ENCODE measurements at places on chromosomes 6 and 20.

GRCh38 chr6:116667623-116668022, 943 bp downstream of the ZUP1 start:
- DNase-seq: no peak

GRCh38 chr6:40506954-40507353, 80.2 kb downstream of the LRFN2 start:
- DNase-seq: no peak

GRCh38 chr20:5862703-5863039, 87.7 kb downstream of the TRMT6 start:
- DNase-seq: no peak

DNA sequence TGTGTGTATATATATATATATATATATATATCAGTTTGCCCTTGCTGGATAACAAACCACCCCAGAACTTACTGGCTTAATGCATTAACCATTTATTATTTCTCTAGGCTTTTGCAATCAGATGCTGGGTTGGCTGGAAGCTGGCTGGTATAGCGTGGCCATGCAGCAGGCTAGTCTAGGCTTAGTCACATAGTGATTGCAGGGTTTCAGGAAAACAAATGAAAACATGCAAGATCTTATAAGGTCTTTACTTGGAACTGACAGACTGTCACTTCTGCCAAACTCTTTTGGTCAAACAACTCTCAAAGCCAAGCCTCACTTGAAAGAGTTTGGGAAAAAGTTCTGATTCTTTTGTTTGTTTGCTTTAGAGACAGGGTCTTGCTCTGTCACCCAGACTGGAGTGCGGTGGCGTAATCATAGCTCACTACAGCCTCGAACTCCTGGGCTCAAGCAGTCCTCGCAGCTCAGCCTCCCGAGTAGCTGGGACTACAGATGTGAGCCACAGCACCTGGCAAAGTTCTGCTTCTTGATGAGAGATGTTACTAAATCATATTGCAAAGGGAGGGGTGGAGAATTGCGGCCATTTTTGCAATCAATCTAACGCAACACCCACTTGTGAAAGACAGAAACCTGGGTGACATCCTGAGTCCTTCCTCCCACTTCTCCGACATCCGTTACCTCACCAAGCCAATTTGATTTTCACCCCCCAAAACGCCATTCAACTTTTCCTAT, 74.6 kb upstream of the RNF24 start:
- DNase-seq: no peak

- DNase-seq: no peak
Measured at GRCh38 chr20:34549291-34549928, 9.1 kb upstream of the MAP1LC3A start.

DNA sequence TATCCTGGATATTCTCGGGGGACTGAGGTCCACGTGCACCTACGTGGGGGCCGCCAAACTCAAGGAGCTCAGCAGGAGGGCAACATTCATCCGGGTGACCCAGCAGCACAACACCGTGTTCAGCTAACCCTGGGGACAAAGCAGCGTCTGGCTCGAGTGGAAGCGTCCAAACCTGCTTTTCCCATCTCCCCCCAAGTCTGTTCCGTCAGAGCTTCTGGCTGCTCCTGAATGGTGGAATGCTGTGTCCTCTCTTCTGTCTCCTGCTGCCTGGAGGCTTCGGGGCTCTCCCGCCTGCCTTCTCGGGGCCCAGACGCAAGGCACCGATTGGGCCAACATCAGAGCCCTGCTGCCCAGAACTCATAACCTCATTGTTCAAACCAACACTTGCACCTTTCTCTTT, 56.7 kb downstream of the GMPR start:
- DNase-seq: no peak

- DNase-seq: no peak
Measured at GRCh38 chr6:10170816-10171215, 244.1 kb downstream of the TFAP2A start.

DNA sequence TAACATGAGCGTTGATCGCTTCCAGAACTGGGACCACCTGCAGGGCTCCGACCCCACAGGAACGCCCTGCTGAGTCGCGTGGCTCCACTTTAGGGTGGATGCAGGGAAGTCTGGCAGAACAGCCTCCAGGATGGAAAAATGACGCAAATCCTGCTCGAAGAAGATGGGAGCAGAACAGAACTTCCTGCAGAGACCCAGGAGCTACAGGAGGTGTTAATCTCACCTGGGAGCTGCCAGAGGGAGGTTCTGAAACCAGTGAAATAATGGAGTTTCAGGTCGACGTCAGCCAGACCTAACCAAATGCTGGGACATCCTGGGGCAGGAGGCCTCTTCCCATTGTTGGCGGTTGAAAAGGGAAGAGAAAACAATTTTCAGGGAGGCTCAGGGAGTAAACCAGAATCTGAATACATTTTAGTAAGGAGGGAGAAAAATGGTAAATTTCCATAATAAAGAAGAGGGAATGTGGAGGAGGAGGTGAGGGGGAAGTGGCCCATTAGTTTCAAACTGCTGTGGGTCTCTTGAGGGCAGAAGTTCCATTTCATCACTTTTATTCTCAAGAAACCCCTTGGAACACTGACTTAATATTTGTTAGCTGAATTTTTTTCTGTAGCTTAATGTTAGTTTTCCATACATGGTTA, 558.4 kb upstream of the CDH4 start:
- DNase-seq: no peak

- DNase-seq: no peak
Measured at GRCh38 chr20:62155428-62156253, 12.1 kb downstream of the SS18L1 start.

GRCh38 chr6:163780994-163781393, 366.5 kb downstream of the QKI start:
- no peak for DNase-seq

DNA sequence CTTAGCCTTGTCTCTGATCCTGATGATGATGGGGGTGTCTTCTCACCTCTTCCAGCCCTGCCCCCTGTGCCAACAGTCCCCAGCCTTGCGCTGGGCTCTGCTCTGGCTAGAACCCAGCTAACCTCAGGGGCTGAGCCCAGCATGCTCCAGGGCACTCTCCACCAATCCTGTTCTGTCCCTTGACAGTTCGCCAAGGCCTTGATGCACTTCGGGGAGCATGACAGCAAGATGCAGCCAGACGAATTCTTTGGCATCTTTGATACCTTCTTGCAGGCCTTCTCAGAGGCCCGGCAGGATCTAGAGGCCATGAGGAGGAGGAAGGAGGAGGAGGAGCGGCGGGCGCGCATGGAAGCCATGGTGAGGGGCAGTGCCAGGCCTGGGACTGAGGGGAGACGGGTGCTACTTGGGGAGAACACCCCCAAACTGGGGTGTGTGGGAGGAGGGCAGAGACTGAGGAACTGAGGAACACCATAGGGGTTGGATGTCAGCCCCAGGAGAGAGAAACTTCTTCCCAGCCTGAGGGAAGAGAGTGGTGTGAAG, 33.1 kb downstream of the MOCS1 start:
- DNase-seq: no peak

GRCh38 chr6:41584668-41585205, 38.6 kb downstream of the FOXP4 start:
- no peak for DNase-seq

DNA sequence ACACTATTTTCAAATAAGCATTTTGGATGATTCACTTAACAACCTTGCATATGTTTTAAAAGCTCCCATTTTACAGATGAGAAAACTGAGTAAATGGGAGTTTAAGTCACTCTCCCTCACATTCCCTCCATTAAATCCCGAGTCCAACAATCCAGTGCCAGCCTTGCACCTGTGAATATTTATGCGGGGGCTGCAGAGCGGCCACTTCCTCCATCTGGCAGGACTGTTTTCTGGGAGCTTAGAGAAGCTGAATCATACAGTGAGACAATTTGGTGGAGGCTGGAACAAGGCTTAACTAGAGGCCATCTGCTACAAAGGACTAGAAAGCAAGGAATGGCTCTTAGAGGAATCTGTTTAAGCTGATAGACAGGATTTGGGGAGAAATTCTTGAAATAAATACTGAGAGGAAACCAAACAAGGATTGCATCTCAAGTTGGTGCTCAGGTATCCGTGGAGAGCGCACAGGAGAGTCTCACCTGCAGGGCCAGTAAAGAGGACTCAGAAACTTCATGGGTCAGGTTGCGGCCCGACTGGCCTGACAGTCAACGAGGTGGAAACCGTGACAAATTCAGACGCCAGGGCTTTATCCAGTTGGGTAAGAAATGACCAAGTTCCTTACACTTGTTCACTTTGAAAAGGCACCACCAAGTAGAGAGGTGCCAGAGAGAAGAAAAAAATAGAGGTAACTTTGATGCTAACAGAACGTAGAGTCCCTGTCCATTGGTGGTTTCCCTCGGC, 478.5 kb downstream of the QKI start:
- no peak for DNase-seq

GRCh38 chr20:14127514-14128223, 132.4 kb downstream of the MACROD2 start:
- DNase-seq: no peak

GRCh38 chr6:118965371-118965770, 30.4 kb upstream of the MCM9 start:
- DNase-seq: no peak

- no peak for DNase-seq
Measured at GRCh38 chr6:145489583-145489982, 245.7 kb downstream of the EPM2A start.

DNA sequence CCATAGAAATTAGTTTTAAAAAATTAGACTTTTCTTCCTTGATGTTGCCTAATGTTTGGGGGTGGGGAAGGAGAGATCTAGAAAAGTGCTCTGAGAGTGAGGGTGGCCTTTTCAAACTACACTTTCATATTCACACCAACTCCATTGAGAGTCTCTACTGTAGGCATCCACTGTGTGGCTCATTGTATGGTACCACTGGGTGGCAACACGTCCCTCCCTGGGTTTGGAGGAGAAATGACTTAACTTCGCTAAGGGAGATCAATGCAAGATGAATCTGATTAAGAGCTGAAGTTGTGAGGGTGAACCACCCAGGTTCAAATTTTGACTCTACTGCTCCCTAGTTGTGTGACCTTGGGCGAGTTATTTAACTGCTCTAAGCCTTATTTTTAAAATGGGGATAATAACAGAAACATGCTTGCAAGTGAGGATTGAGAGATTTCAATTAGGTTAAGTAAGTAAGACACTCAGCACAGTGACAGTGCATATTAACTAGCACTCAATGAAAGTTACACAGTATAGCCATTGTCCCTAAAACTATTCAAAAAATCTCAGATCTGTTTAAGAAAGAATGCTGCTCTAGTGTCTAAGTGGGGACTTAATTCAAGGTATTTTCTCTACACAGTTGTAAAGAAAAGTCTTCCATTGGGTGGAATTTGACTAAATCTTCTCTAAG, 193.5 kb upstream of the CNR1 start:
- no peak for DNase-seq

DNA sequence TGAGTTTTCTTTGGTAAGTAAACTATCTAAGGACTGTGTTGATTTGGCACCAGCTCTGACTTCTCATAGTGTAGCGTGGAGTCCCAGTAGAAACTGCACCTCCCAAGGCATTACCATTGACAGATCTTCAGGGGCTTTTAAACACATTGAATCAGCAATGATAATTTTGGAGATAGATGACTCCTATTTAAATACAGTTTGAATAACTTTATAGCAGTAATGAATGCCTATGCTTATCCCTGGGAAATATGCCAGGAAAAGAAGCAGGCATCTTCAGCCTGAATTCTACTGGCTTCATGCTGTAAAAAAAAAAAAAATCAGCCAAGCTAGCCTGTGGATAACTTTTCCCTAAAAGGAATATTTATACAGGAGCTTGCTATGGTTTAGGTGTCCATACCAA, 895.9 kb downstream of the EYS start:
- DNase-seq: no peak

DNA sequence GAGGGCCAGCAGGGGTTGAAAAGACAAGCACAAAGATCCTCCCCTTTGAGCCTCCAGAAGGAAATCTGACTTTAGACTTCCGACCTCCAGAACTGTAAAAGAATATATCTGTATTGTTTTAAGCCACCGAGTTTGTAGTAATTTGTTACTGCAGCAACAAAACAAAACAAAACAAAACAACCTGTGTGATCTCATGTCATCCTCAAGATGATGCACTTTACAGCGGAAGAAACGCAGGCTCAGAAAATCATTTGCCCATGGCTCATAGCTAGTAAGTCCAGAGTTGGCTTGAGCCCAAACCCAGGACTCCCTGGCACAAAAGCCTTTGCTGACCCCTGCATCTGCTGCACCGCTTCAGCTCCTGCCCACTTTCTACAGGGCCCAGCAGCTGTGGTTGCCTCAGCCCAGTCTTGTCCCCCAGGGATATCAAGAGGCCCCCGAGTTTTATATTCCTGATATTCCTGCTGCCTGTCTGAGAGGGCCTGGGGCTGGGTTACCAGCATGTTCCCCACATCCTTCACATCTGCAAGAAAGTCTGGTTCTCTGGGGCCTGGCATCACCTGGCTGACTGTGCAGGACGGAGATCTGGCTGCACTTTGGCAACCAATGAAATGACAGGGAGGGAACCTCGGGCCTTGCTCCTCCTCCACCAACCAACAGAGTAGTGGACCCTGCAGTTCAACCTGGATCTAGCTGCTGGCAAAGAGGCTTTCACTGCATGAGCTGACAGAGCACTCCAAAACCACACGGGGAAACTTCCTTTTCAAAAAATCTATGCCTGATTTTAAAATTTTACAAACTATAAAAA, 56.9 kb downstream of the JPH2 start:
- DNase-seq: no peak

DNA sequence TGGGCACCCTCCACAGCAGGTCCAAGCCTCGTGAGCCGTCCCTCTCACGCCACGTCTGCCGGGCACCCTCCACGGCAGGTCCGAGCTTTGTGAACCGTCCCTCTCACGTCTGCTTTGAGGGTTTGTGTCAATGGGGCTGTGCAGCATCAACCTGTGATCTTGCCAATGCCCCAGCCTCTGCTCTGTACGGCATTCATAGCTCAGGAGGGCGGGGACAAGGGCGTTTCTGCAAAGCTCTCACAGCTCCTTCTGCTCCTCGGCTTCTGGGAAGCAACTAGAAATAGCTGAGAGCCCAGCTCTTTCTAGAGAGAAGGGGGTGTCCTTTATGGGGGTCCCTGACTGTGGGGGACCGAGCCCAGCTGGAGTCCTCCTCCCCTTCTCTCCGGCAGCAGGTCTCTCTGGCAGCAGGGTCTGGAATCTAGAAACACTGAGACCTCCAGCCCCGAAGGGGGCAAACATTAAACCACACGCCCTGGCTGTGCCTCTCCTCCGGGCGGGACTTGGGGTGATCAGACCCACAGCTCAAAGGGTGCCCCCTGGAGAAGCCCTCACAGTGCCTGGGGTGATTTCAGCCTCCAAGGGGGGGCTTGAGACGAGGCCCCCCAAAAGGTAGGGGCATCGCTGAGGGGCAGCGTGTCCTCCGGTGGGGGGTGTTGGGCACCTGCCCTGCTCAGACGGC, 41.2 kb upstream of the CHRNA4 start:
- no peak for DNase-seq

DNA sequence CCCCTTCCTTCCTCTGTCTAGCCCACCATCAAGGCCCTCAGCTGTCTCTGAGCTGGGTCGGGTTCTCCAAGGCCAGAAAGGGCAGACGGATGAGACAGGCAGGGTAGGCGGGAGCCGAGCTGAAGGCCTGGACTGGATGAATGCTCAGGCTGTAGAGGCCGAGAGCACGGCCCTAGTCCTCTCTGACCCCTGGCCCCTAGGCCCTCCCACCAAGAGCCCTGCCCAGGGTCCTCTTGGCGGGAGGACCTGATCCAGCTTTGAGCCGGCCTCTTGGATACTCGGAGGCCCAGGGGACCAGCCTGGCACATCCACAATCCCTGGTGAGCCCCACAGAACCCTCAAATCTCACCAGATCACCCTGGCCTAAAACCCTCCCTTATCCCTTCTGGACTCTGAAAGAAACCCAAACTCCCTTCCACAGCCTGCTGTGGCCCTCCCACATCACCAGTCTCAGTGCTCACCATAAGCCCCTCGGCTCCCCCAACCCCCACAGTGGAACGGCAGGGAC, 8.2 kb downstream of the ADISSP start:
- no peak for DNase-seq
